ENCODE measurements at places on chromosomes 6 and 20. TPM values are rescaled to one million over a fixed set of nuclear protein-coding genes. Genes with fewer than 3 reads are reported as not detected.

Gene SLC13A3
- 0.03 TPM for total RNA-seq

Gene DEFB119
- not detected for total RNA-seq

Gene BPHL
- total RNA-seq = 21.4 TPM

Gene C20orf204
- 0.29 TPM for total RNA-seq

Gene ECT2L
- not detected for total RNA-seq

Gene GGTLC1
- not detected for total RNA-seq

Gene CCNC
- 28.4 TPM for total RNA-seq

Gene FOXQ1
- 5.8 TPM for total RNA-seq

Gene VWA7
- 1.7 TPM for total RNA-seq

Gene EEF1A2
- 155 TPM for total RNA-seq

Gene PLA2G7
- total RNA-seq = not detected

Gene SLC26A8
- total RNA-seq = not detected

Gene HLA-DQA2
- not detected for total RNA-seq

Gene CD109
- 81.2 TPM for total RNA-seq

Gene POM121L2
- total RNA-seq = not detected

Gene BPIFB4
- not detected for total RNA-seq

Gene FNDC11
- total RNA-seq = 0.14 TPM

Gene RAET1L
- 0.49 TPM for total RNA-seq

Gene PAK5
- total RNA-seq = not detected

Gene CDH22
- total RNA-seq = not detected

Gene MCCD1
- total RNA-seq = not detected

Gene MEP1A
- total RNA-seq = not detected

Gene KIF25
- 0.23 TPM for total RNA-seq

Gene ARG1
- total RNA-seq = not detected

Gene TMEM217
- total RNA-seq = 0.60 TPM

Gene CRNKL1
- 22.9 TPM for total RNA-seq

Gene MUCL3
- 0.15 TPM for total RNA-seq

Gene TAF8
- total RNA-seq = 14.3 TPM

Gene CRISP3
- not detected for total RNA-seq

Data from A549 treated with dexamethasone at 1 μM for 4 hours (cell line).